ENCODE measurements at places on chromosomes 6 and 20.

DNA sequence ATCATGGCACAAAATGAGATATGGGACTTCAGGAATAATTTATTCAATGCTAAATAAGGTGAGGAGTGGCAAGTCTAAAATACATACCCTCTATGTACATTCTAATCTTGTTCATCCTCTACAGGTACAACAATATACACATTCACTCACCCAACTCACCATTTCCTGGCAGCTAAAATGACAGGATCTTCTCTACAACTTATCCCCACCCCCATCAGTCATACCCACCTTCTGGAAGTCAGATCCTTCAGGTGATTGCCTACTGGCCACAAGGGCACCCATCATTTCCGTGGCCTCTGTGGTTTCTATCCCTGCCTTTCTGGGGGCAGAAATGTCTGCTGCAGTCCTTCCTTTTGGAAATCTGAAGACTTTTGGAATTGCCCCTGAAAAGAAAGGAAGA lies 22.8 kb upstream of the CRIP3 start:
- DNase-seq = no peak

- DNase-seq = no peak
Measured at GRCh38 chr6:127298475-127298874, 31.8 kb downstream of the RNF146 start.

GRCh38 chr6:108651340-108652227 lies 90.9 kb downstream of the FOXO3 start:
- DNase-seq = no peak

- DNase-seq = no peak
Measured at GRCh38 chr6:107292715-107293271, 166.6 kb downstream of the PDSS2 start.

GRCh38 chr6:71205336-71205956 lies 83.2 kb upstream of the OGFRL1 start:
- no peak for DNase-seq

- no peak for DNase-seq
Measured at GRCh38 chr20:1775117-1775516, 117.5 kb upstream of the SIRPG start.

- no peak for DNase-seq
Measured at GRCh38 chr6:57108691-57109090, 18.7 kb downstream of the ZNF451 start.

DNA sequence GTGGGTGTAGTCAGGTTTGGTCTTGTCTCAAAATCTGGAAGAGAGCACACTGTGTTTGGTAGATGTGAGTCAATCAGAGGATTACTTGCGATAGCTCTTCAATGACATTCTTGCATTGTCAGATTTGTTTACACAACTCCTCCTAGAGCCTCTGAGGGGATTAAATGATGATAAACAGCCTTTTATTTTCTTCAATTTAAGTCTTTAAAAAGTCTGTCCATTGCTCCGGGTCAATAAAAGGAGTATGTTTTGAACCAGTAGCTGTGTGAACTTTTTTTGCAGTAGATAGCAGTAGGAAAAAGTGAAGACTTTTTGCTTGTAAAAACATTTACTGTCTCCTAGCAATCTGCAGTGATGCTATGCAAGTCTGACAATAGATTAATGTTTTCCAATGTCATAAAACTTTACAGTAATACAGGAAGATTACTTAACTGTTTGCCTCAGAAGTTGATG lies 49.9 kb downstream of the GJA1 start:
- DNase-seq = no peak

- DNase-seq = no peak
Measured at GRCh38 chr6:46129291-46129628, 529 bp upstream of the ENPP4 start.

- no peak for DNase-seq
Measured at GRCh38 chr20:14928083-14928482, 590.7 kb upstream of the FLRT3 start.

GRCh38 chr6:53919881-53920360 lies 125.1 kb downstream of the LRRC1 start:
- no peak for DNase-seq

DNA sequence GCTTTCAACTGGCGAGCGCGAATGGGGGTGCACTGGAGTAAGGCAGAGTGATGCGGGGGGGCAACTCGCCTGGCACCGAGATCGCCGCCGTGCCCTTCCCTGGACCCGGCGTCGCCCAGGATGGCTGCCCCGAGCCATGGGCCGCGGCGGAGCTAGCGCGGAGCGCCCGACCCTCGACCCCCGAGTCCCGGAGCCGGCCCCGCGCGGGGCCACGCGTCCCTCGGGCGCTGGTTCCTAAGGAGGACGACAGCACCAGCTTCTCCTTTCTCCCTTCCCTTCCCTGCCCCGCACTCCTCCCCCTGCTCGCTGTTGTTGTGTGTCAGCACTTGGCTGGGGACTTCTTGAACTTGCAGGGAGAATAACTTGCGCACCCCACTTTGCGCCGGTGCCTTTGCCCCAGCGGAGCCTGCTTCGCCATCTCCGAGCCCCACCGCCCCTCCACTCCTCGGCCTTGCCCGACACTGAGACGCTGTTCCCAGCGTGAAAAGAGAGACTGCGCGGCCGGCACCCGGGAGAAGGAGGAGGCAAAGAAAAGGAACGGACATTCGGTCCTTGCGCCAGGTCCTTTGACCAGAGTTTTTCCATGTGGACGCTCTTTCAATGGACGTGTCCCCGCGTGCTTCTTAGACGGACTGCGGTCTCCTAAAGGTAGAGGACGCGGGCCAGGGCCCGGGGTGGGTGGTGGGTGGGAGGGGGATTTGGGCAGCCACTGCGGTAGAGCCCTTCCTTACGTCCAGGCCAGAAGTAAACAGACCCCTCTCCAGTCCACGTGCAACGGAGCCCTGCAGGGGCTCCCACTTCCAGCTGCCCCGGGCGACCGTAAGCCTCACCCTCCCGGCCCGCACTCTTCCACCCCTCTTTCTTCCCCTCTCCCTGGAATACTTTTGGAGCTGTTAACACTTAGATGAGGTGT lies 998 bp downstream of the BMP2 start:
- DNase-seq = no peak

GRCh38 chr6:39841291-39841690 lies 49.1 kb downstream of the DAAM2 start:
- no peak for DNase-seq

GRCh38 chr6:14095437-14095836 lies 22.1 kb upstream of the CD83 start:
- DNase-seq = no peak

DNA sequence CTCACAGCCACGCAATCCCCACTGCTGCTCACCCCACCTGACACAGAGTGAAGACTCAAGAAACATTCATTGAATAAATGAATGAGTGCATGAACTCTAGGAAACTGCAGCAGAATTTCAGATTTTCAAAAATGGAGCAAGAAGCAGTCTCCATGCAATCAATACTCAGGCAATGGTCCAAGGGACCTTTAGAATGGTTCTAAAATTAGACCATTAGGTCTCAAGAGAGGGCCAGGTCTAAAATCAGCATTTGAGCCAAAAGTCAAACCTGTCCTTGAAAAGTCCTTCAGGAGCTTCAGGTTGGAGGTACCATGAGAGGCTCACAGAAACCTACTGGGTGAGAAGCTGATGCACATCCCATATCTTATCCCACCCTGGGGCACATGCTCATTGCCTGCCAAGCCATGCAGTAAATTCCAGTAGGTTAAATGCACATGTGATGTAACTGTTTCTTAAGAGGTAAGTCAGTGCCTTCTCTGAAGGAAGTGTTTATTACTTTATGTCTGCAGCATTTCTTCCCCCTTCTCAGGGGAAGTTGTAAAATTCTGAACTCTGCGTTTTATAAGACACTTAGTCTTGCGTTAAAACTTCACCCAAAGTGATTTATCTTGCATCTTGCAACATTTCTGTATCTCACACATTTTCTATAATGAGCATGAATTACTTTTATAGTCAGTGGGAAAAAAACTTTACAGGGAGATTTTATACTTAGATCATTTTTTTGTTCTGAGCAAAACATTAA lies 126.6 kb downstream of the ADAT2 start:
- no peak for DNase-seq

DNA sequence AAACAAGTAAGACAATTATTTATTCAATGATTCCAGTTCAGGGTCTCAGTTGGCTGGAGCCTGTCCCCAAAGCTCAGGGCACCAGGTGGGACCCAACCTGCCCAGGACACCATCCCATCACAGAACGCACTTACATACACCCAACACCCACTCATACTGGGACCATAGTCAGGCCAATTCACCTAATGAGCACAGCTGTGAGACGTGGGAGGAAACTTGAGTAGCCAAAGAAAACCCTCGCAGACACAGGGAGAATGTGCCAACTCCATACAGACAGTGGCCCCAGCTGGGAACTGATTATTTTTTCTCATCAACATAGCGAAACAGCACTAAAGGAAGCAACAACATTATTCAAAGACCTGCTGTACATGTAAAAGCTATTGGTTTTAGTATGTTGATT lies 58.6 kb upstream of the DOK5 start:
- DNase-seq = no peak

- DNase-seq = no peak
Measured at GRCh38 chr6:35025232-35026188, 115.6 kb downstream of the TCP11 start.

GRCh38 chr20:1587781-1588532 lies 30.5 kb upstream of the SIRPD start:
- no peak for DNase-seq

DNA sequence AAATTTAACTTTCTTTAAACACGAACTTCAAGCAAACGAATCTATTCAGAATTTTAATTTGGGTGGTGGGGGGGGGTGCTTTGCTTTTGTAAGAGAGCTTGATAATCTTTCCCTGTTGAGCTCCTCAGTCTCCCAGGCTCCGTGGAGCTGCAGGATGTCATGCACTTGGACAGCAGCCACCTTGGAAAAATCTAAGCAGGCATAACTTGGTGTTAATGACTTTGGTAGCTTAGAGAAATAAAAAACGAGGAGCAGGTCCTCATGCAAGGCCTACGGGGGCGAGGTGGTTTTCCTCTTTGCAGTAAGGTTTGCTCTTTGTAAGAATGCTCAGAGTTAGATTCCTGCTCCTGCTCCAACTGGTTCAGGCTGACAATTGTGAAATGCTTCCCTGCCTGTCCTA lies 102.3 kb downstream of the EDN1 start:
- no peak for DNase-seq

- DNase-seq = no peak
Measured at GRCh38 chr6:168244961-168245551, 74.5 kb downstream of the DACT2 start.

- no peak for DNase-seq
Measured at GRCh38 chr6:56444855-56445254, 197.5 kb upstream of the COL21A1 start.

DNA sequence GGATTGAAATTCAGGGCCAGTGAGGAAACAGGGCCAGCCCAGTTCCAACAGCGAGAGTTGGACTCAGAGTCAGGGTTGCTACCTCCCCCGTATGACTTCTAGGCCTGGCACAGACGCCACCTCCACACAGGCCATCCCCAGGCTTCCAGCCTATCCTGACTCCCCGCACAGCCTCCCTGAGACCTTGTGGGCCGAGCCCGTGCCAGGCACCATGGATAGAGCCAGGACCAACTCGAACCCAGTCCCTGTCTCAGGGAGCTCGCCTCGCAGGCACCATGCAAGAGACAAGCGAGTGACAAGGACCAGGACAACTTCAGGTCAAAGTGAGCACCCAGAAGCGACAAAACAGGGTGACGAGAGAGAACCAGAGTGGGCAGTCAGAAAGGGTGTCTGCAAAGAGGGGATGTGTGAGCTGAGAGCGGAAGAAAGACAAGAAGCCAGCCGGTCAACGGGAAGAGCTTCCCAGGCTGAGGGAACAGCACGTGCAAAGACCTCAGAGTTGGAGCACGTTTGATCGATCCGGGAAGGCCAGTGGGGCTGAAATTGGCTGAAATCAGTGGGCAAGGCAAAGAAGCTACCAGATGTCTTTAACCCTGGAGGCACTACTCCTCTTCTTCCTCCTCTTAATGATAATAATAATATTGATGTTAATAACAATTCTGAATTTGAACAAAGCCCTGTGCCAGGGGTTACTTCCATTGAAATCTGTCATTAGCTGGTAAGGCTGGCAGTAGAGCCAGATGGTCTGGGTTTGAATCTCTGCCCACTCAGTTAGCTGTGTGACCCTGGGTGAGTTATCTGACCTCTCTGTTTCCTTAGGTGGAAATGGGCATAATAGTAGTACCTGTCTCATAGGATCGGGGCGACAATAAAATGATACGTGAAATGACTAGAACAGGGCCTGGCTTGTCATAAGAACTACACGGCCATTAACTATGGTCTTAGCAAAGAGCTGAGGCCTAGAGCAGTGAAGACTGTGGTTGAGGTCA lies 45.0 kb downstream of the KIAA1755 start:
- DNase-seq = no peak

DNA sequence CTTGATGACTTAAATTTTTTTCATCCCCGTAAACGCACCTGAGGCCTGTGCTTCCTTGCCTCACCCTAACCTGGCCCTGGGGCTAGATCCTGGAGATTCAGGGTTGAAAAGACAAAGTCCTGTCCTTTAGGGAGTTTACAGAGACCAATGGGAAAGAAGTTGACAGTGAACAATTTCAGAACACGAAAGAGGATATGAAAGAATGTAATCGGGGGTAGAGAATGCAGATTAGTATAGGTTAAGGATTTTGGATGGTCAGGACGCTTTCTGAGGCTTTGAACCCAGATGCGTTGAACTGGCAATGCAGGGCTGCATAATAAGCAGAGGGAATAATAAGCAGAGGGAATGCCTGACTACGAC lies 1.7 kb upstream of the FBXO5 start:
- no peak for DNase-seq

DNA sequence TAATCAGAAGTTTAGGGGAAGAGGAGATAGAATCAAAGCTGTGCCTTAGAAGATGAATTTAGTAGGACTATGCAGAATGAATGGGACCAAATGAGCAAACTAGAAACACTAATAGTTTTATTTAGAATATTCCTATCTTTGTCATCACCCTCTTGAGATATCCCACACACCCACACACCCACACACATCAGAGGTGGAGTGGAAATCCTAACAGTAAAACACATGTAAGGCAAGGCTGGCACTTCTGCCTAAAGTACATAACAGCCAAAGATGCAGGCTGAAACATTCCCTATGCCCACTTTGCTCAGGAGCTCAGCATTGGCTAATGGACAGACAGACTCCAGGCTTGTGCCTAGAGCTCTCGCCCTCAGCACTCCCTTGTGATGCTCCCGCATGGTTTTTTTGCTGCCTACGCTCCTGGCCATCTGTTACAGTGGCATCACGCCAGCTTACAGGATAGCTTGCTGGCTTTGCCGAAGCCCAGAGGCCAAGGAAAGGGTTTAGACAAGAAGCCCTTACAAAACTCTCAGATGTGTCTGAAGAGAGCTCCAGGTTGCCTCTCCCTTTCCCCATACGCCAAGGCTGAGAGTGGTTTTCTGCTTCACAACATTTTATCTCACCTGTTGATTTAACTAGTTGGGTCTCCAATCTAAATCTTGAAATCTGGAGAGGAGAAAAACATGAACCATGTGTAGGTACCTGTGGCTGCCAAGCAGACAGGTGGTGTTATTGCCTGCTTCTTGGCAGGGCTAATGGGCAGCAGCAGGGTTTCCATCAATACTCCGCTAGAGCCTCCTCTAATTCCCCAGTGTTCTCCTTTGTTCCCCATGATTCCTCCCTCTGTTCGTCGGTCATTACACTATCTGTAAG lies 282.6 kb upstream of the ID4 start:
- DNase-seq = no peak
